Glutamatergic neuron (in vitro differentiated cells): ENCODE measurements at places on chromosomes 1 and 21. TPM values are rescaled to one million over a fixed set of nuclear protein-coding genes. Genes with fewer than 3 reads are reported as not detected.

- peak; percentile 80 for DNase-seq
These were observed 543 bp upstream of the EPHB2 start for GRCh38 chr1:22709891-22710700.

- no peak for DNase-seq
These were observed 145.1 kb downstream of the NPHP4 start for GRCh38 chr1:5847013-5847659.

GRCh38 chr1:113255720-113256347 lies 134.5 kb upstream of the MAGI3 start:
- no peak for DNase-seq

The MAEL gene
- total RNA-seq, result not detected

DNA sequence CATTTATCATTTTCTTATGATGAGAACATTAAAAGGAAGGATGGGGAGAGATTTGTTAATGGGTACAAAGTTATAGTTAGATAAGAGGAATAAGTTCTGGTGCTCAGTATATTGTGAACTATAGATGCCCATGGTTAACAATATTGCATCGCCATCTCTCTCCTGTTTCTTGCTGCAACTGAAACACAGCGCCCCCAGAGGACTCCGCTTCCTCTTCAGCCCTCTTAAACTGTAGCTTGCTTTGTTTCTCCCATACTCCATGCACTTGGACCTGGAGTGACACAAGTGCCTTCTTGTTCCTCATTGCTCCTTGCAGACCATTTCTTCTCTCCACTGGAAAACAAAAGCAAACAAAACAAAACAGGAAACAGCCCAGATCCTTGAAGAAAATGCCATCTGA lies 70.1 kb upstream of the NTPCR start:
- peak; percentile 69 for DNase-seq

GRCh38 chr1:199590708-199591107 lies 436.8 kb upstream of the NR5A2 start:
- no peak for DNase-seq

DNA sequence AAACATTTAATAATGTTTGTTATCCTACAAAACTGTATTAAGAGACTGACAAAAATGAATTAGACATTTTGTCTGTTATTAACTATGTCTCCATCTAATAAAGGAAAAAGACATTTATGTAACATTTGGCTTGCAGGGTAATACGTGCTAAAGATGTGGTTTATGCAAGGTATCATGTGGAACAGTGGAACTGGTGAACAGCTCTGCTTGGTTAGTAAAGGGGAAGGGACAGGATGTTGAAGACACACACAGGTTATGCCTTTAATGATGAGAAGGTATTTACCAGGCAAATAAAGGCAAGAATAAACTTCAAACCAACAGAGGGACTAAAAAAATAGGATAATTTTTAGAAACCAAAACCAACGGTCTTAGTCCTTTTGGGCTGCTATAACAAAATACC lies 93.1 kb downstream of the UCHL5 start:
- no peak for DNase-seq

GRCh38 chr1:41242342-41243078 lies 404 bp upstream of the SCMH1 start:
- peak; percentile 39 for DNase-seq

GRCh38 chr1:194347200-194347599 lies 1160.8 kb upstream of the B3GALT2 start:
- no peak for DNase-seq

The TCHHL1 gene
- not detected for total RNA-seq

GRCh38 chr21:26412885-26413284 lies 160.2 kb downstream of the CYYR1 start:
- no peak for DNase-seq

The FLAD1 gene
- 68.8 TPM for total RNA-seq

DNA sequence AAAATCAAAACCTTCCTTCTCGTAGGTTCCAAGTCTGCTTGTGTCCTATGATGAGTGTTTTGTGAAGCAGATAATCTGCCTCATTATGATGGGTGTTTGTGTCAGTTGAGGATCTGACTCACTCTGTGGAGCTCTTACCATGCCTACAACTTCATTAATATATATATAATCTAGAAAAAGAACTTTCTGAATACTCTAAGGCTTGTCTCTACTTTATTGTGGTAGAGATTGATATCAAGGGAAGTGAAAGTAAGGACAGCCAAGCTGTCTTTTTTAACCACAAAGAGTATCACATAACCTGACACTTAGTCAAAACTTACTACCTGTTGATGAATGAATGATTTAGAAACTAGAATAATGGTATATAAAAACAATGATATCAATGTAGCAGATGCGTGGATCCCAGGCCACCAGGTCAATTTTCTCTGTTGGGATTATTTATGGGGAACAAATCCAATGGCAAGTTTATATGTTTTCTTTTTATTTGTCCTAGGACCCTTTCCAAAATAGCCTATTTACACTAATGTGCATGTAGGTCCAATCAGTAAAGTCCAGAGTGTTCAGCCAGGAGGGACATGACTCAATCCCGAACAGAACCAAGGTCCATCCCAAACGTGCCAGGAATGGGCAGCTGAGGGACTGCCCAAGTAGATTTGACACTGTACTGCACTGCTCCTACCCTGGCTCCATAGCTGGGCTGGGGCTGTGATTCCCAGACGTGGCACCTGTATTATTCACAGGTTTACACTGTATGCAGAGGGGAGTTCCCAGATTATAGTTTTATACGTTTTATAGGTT lies 182.3 kb upstream of the GREM2 start:
- DNase-seq, result no peak

- DNase-seq, result no peak
These were observed 60.3 kb upstream of the CSF3R start for GRCh38 chr1:36542962-36543515.

- no peak for DNase-seq
These were observed 8.6 kb downstream of the RAP1A start for GRCh38 chr1:111628153-111628552.

The CSF3R gene
- total RNA-seq, result not detected

DNA sequence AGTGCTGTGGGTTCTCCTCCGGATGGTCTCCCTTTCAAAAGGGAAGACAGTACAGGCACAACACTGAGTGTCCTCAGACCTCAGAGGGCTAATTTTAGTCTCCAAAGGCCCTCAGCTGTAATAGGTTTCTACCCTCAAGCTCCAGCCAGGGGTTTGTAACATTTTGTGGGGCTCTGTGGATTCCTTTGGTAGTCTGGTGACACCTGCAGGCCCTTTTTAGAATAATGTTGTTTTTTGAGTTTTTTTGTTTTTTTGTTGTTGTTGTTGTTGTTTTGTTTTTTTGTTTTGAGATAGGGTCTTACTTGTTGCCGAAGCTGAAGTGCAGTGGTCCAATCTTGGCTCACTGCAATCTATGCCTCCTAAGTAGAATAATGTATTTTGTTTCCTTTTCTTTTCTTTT lies 15.0 kb upstream of the TMEM201 start:
- DNase-seq, result no peak

DNA sequence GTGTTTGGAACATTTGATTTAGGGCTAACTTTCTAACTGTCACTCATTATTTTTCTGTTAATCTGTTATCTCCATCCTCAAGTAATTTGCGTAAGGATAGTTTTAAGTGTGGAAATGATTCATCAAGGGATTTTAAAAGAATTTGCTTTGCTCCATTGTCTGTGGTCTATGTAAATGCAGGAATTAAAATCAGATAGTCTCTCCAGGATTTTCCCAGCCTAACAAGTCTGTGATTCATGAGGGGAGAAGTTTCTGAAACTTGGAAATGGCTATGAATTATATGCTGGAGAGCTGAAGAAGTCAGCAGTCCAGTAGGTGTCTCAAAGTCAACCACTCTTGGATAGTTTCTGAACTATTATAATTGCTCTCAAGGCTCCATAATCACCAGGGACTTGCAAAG lies 264.5 kb downstream of the MRPL39 start:
- DNase-seq, result no peak

DNA sequence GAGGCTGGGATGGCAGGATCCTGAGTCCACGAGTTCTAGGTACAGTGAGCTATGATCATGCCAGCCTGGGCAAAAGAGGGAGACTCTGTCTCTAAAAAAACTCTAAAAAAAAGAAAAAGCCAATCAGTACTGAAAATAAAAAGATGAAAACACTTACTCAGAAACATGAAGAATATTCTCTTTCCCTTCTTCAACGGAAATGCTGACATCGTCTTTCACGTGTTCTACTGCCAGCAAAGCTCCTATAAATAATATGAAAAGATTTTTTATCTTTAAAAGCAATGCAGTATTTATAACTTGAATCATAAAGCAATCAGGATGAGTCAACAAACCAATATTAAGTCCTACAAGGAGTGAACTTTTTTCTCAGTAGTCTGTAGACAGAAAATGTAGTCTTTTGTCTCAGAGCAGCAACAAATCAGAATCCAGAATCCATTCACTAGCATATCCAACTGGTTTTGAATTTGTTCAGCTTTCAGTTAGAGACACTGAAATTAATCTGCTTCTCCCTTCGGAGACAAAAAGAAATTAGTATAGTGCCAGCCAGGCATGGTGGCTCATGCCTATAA lies 6.2 kb downstream of the EPRS1 start:
- no peak for DNase-seq

DNA sequence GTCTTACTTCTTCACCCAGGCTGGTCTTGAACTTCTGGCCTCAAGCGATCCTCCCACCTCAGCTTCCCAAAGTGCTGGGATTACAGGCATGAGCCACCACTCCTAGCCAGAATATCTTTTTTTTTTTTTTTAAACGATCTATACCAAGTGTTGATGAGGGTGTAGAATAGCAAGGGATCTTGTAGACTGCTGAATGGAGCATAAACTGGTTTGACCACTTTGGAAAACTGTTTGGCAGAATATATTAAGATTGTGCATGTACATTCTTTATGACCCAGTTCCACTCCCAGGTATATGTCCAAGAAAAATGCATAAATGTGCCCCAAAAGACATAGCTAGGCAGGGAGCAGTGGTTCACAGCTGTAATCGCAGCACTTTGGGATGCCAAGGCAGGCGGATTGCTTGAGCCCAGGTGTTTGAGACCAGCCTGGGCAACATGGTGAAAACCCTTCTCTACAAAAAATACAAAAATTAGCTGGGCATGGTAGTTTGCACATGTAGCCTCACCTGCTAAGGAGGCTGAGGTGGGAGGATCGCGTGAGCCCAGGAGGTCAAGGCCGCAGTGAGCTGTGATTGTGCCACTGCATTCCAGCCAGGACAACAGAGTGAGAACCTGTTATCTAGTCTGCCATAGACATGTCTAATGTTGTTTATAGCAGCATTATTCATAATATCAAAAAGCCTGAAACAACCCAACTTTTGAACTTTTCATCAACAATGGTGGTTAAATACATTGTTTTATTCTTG lies 184.0 kb downstream of the VPS13D start:
- DNase-seq, result no peak

DNA sequence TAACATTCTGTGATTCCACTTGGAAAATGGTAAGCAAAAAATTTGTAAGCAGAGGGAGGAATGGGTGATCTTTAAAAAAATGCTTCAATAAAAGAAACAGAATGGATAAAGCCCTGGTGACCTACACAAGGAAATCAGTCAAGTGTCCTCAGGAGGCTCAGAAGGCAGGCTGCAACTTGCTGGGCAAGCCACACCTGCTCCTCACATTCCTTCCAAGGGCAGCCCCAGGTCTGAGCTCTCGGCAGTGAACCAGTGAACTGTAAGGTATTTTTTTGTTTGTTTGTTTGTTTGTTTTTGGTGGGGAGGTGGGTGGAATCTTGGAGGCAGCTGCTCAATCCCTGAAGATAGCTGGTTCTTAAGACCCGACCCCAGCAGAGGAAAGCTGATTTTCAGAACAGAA lies 4.4 kb downstream of the TACSTD2 start:
- DNase-seq, result no peak

DNA sequence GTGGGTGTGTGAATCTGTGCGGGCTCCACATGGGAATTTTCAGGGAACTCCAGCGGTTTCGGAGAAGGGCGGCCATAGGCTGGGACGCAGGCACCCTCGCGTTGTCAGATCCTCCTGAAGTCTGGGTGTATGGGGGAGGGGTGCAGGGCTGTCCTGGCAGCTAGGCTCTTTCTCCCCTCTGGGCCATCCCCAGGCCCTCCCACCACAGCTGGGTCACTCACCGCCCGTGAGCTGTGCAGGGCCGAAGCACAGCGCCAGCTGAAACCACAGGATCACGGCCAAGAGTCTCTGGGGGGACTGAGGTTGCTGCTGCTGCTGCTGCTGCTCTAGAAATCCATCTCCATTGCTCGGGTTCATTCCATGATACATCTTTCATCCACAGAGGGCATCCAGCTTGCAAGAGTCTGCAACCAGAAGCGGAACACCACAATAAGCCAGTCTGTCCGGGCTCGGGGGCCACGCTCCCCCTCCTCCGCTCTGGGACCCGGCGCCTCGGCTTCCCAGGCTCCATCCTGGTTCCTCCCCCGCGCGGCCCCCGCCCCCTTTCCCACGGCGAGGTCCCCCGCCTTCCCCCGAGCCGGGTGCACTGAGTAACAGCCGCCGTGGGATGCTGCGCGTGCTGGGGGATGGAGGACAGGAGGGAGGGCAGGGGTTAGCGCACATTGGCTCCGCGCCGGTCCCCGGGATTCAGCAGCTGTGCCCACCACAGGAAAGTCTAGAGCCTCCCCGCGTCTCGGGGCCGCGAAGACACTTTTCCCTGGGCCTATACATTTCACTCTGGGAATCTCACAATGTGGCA lies 720 bp downstream of the SUSD4 start:
- DNase-seq, result peak; percentile 67

The GPR3 gene
- 1.5 TPM for total RNA-seq

The PBX1 gene
- 98.7 TPM for total RNA-seq

The DSCAM gene
- total RNA-seq, result 4.4 TPM

- peak; percentile 73 for DNase-seq
These were observed 5.7 kb upstream of the TPRG1L start for GRCh38 chr1:3618881-3619671.

The RBP7 gene
- total RNA-seq, result not detected

GRCh38 chr21:36663033-36663855 lies 35.7 kb upstream of the SIM2 start:
- no peak for DNase-seq

DNA sequence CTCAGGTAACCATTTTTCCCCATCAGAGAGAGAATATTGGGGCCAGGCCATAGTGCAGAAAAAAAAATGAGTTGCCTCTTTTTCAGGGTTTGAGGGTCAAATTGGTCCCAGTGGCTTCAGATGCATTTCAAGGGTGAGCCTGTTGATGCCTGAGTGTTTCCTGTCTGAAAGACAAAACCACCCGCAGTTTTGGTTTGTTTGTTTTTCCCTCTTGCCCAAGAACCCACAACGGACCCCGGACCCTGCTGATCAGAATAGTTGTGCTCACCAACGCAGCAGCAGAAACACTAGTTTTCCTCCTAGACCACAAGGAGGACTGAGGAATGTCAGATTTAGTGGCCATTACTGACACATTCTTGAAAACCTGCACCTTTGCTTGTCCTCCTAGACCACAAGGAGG lies 1433.1 kb downstream of the PLA2G4A start:
- no peak for DNase-seq
